AG08396 (cell line): ENCODE measurements at places on chromosomes 16 and 17.

GRCh38 chr16:82634955-82635610 lies 8.3 kb downstream of the CDH13 start:
- no peak for DNase-seq

DNA sequence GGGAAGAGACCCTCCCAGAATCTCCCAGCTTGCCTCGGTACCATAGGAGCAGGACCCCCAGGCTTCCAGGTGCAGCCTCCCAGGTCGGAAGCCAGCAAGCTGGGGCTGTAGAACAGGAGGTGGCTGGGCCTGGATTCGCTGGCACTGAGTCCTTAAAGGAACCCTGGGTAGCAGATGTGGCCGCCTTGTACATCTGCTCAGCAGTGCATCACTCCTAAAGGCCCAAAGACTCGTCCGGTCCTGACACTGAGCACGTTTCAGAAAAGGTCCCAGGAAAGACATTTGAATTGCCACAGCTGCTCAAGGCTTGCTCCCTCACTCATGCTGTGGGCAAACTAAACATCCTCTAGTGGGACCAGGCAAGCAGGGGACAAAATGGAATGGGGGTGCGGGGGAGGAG lies 172.8 kb downstream of the RAB11FIP4 start:
- DNase-seq: no peak

GRCh38 chr16:11327277-11328171 lies 17.7 kb upstream of the RMI2 start:
- no peak for DNase-seq

- DNase-seq: peak; percentile 50
Measured at GRCh38 chr17:56939869-56940484, 20.9 kb downstream of the COIL start.

GRCh38 chr16:13885700-13886099 lies 34.3 kb upstream of the ERCC4 start:
- DNase-seq: no peak

DNA sequence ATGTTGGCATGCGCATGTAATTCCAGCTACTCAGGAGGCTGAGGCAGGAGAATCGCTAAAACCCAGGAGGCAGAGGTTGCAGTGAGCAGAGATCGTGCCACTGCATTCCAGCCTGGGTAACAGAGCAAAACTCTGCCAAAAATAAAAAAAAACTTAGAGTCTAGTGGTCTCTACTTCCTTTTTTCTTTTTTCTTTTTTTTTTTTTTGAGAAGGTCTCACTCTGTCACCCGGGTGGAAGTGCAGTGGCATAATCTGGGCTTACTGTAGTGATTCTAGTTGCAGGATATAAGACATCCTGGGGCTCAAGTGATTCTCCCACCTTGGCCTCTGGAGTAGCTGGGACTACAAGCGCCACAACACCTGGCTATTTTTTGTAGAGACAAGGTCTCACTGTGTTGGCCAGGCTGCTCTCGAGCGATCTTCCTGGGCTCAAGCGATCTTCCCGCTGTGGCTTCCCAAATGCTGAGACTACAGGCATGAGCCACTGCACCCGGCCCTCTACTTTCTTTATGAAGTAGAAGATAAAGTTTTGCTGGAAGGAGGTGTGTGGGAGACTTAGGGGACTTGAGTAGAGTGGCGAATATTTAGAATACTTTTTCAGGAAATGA lies 47.9 kb upstream of the TAOK1 start:
- DNase-seq: no peak

GRCh38 chr16:65545413-65545956 lies 423.6 kb upstream of the CDH11 start:
- no peak for DNase-seq

DNA sequence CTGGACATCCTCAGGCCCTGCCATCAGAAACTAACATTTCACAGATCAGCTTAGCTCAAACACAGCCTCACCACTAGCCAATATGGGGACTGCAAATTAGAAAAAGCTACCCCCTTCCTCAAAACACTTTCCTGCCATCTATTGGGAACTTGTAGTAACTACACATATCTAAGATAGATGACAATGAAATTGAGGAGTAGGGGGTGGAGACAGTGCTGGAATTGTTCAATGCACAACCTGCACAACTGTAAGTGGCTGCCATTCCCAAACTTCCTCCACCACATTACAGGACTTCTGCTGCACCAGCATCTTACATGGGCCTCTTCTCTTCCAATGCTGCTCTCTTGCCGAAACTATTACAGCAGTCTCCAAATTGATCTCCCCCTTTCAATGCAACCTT lies 21.9 kb downstream of the AIPL1 start:
- DNase-seq: peak; percentile 54

- no peak for DNase-seq
Measured at GRCh38 chr17:13598353-13599167, 3.2 kb downstream of the HS3ST3A1 start.

- DNase-seq: no peak
Measured at GRCh38 chr16:54268766-54269165, 17.8 kb downstream of the IRX3 start.

DNA sequence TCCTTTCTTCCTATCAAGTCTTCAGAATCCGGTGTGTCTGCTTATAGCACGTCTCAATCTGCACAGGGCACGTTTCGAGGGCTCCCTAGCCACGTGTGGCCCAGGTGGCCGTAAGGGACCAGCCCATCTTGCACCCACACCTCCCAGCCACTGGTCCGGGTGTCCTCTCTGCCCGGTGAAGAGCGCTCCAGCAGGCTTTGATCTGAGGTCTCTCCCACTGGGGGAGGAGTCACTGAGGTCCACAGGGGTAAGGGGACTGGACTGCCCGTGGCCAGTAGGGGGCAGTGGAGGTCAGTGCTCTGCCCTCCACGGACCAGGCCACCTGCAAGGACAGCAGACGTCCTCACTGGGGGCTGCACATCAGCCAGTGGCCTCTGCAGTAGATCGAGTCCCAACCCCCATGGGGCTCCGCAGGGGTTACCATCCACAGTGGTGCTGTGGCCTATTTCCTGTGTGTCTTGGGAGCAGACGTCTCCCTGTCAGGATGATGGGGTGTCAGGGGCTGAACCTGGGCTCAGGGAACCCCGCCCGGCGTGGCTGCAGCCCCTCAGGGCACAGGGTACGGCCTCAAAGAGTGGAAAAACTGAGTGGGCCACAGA lies 204.1 kb upstream of the CIBAR2 start:
- DNase-seq: peak; percentile 80

- DNase-seq: no peak
Measured at GRCh38 chr16:11428623-11428953, 83.3 kb downstream of the RMI2 start.

DNA sequence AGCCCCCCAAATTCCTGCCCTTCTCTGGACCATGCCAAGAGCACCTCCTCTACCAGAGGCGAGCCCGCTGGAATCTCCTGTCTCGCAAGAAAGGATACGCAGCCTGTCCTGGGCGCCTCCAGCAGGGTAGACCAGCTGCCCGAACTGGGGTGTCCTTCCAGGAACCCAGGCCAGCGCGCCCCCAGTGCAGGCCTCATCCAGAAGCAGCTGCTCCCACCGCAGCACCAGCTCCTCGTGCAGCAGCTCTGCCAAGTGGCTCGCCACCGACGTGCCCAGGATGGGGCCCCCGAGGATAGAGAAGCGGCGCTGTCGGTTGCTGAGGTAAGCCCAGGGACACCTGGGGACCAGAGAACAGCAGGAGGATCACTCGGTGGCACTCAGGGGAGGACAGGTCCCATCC lies 4.8 kb downstream of the TAF1C start:
- DNase-seq: no peak

GRCh38 chr17:69710926-69711325 lies 296.4 kb downstream of the MAP2K6 start:
- DNase-seq: no peak

DNA sequence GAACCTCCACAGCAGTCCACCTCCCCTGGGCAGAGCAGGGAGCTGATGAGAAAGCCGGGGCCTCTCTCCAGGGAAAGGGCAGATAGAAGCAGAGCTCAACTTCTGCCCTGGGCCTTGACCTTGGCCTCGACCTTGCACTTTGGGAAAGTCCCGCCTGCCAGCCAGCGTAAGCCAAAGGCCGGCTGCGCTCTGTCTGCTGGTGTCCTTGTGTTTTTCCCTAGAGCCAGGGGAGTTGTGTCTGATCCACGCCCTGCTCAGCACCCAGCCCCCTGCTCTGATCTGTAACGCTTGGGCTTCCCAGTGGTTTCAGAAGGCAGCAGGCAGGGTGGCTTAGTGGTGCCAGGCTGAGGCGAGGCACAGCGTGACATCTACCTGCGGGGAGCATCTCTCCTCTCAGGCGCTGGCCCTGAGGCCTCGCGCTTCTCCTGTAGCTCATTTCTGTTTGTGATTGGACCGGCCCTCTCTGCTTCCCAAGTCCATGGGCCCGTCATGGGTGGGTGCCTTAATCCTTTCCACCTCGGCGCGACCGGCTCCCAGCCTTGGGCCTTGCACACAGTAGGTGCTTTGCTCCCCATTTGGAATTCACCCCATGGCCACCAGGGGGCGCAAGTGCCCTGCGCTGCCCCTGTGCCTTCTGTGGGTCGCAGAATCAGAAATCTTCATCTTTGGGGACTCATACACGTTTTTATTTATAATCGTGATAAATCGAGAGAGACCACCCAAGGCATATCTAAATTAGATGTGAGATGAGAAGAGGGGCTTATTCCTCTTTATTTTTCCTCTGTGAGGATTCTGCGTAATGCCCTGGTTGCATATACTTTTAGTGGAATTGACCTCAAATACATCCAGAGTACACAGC lies 24.2 kb downstream of the SGSH start:
- DNase-seq: peak; percentile 51

DNA sequence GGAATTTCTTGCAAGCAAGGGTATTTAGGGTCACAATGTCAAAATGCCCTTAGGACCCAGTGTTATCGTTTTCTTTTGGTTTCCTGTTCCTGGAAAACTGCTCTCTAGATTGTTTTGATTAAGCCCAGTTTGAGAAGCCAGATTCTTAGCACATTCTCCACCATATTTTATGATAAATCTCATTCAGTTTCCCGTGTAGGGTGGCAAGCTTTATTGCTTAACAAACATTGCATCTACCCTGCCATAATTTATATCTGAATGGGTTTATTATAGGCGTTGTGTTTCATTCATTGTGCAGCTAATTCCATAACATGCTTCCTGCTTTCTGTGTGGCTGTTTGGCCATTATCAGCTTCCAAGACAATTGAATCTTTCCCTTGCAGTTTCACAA lies 389.1 kb upstream of the DYNLRB2 start:
- no peak for DNase-seq

GRCh38 chr16:19488213-19488640 lies 33.7 kb downstream of the GDE1 start:
- DNase-seq: no peak

DNA sequence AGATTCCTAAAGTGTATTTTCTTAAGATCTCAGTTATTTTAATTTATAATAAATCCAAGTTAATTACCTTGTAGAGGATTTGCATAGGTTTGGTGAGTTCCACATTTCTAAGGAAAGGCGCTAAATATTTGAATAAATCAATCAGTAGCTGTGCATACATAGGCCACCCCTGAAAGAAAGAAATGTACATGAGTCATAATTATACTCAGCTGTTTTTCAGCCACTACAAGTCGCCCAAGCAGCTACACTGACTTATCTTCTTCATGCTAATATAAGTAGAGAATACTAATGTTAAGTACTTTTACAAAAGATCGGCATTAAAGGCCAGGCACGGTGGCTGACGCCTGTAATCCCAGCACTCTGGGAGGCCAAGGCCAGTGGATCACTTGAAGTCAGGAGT lies 14.9 kb downstream of the SETD6 start:
- DNase-seq: no peak

DNA sequence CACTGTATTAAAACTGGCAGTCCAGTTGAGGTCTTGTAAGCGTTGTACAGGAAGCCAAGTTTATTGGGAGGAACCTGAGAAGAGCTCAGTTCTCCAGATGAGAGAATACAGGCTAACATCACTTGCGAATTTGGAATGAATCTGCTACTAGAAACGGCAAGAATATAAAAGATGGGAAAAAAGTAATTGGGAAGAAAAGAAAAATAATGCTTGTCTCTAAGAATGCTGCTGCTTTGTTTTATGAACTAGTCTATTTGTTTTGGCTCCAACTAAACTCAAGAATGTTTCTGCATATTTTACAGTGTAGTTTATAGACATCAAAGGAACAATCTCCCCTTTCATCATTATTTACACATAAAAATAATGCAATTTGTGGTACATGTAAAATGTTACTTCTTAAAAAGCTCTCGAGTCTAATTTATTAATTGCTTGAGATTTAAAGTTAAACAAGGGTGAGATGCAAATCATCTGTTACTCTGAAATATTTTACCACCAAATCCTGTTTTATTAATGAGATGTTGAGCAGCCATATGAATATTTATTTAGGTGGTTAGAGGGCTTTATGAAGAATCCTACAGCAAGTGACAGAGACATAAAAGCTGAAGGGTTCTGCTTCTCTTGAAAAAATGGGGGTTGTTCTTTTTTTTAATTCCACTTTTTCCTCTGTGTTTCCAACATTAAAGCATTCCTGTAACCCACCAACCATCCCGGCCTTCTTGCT lies 162.1 kb upstream of the AXIN2 start:
- no peak for DNase-seq

GRCh38 chr16:27364493-27365141 lies 37.4 kb upstream of the IL21R start:
- DNase-seq: no peak

DNA sequence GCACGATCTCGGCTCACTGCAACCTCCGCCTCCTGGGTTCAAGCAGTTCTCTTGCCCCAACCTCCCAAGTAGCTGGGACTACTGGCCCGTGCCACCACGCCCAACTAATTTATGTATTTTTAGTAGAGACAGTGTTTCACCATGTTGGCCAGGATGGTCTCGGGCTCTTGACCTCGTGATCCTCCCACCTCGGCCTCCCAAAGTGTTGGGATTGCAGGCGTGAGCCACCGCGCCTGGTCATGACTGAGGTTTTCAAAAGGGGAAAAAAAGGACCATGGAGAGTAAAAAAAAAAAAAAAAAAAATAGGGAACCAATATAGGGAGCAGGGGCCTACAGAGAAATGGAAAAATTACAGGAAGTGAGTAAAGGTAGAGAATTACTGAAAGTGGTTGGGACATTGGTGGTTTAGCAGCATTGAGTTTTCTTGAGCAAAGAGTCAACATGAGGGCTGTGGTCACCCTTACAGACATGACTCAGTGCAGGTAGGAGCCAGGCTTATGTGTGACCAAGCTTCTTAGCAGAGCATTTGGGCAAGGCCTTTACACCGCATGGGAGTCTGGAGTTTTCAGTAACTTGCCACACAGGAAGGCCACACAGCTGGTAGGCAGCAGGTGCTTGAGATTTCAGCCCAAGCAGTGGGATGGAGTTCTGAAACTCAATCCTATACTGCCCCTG lies 447.3 kb downstream of the HS3ST3B1 start:
- no peak for DNase-seq

DNA sequence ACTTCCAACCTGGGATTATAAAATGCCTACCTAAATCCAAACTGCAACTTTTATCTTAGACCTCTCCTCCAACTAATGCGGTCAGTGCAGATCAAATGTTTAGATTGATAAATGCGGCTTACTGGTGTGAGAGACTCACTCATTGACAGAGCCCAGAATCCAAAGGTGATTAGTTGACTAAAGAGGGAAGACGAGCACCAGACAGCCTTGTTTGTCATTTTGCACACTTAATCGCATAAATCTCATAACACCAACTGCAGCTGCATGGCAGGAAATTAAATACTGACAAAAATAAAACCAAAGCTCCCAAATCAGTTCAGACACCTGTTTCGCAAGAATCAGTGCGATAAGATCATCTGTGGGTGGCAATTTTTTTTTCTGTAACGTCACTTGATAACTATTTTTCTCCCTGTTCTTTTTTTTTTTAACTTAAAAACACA lies 35.9 kb downstream of the NACA2 start:
- DNase-seq: no peak
